Tongue (tissue), 3 donors: ENCODE measurements at places on chromosomes 6 and 20. TPM values are rescaled to one million over a fixed set of nuclear protein-coding genes. Genes with fewer than 3 reads are reported as not detected.

Gene C6orf141
- 2.3 TPM for total RNA-seq

Gene PTCHD4
- 1.4 TPM for total RNA-seq

DNA sequence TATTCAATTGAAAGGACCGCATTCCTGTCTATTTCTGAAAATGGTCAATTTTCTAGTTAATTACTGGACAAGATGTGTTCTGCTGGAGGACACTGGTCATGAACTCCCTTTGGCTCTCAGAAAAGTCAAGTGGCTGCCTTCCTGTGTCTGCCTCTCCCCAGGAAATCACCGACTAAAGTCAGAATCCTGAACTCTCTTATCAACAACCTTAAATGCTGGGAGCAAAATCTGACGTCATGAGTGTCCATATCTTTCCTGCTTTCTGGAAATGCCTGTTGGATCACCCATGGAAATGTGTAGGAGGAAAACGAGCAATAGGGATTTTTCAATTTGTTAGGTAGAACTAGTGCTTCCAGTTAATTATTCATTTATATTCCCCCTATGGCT is 53.5 kb upstream of the PLCB1 start:
- no peak for DNase-seq

DNA sequence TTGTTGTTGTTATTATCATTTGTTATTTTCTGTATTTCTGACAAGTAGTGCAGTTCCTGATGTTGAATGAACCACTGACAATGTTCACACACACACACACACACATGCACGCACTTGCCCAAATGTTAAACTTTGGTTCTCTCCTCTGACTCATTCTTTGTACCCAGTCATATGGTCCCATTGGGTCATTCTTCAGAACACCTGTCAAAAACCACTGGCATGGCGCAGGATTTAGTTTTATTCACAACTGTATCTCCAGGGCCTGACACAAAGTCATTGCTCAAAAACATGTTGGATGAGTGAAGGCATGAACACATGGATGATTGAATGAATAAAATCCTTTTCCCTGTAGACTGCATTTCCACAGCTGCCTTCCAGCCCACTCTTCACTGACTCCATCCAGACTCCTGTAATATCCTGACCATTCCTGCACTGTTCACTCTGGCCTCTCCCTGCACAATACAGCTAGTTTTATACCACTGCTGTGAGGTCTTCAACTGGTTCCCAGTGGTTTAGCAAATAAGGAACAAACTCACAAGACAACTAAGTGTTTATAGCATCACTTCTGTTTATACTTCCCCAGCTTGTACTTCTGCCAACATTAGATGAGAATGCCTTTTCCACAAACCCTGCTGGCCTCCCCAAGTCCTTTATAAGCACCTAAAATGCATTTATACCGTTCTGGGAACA is 6.9 kb upstream of the CST11 start:
- DNase-seq: no peak

GRCh38 chr6:11358904-11359830 is 126.7 kb upstream of the NEDD9 start:
- no peak for DNase-seq

GRCh38 chr6:101700655-101701054 is 307.1 kb downstream of the GRIK2 start:
- no peak for DNase-seq

GRCh38 chr6:136070815-136071214 is 179.3 kb downstream of the MTFR2 start:
- DNase-seq: no peak

DNA sequence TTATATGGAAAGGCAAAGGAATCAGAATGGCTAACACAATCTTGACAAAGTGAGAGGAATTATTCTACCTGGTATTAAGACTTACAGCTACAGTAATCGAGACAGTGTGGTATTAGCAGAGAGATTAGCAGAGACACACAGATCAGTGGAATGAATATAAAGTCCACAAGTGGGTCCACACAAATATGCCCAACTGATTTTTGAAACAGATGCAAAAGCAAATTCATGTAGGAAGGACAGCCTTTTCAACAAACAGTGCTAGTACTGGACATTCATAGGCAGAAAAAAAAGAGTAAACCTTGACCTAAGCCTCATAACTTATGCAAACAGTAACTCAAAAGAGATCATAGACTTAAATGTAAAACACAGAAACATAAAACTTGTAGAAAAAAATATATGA is 22.6 kb downstream of the HACE1 start:
- DNase-seq: no peak
